ENCODE measurements at places on chromosomes 7 and 10. TPM values are rescaled to one million over a fixed set of nuclear protein-coding genes. Genes with fewer than 3 reads are reported as not detected.

ZPBP gene
- total RNA-seq, result not detected

TIMM23B gene
- 22.5 TPM for total RNA-seq

PAX4 gene
- total RNA-seq, result not detected

STAG3 gene
- total RNA-seq, result 0.15 TPM

ICA1 gene
- total RNA-seq, result 43.2 TPM

DNA sequence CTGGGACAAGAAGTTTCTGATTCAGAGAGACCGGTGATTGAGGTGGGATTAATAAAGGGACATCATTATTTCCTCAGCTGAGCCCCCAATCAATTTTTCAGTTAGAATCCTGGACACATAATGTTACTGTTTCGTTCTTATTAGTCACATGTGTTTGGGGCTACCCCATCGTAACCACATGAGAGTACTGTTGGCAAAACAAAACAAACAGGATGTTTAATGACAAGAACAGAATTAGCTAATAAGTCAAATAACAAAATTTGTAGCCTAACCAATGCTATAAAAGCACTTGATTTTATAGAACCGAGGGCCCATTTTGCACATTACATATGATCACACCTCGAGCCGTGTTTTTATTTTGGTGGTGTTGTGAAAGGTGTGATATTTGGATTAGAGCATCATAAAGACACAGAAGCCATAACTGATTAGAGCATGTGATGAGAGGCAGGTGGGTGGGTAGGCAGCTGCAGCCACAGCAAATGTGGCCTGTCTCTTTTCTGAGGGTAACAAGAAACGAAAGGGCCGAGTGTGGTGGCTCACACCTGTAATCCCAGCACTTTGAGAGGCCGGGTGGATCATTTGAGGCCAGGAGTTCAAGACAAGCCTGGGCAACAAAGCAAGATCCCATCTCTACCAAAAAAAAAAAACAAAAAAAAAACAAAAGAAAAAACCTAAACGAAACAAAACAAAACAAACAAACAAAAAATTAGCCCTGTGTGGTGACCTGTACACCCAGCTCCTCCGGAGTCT lies 1.8 kb upstream of the VWC2 start:
- no peak for DNase-seq

DNA sequence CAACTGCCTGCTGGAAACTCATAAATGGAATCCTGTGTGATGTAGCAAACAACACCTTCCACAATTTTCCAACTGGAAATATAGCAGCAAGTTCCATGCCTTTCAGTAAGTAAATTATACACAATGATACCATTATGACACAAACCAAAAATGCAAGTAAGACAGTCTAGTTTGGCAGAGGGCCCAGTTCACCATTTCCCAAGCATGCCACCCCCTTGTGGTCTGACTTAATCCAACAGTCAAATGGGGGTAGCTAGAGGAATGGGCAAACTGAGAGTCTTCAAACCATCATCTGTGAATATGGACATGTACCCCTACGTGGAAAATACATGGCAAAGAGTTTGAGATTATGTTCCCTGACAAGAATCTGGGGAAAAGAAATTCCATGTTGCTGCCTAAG lies 137.6 kb upstream of the VWC2 start:
- DNase-seq, result no peak

DNA sequence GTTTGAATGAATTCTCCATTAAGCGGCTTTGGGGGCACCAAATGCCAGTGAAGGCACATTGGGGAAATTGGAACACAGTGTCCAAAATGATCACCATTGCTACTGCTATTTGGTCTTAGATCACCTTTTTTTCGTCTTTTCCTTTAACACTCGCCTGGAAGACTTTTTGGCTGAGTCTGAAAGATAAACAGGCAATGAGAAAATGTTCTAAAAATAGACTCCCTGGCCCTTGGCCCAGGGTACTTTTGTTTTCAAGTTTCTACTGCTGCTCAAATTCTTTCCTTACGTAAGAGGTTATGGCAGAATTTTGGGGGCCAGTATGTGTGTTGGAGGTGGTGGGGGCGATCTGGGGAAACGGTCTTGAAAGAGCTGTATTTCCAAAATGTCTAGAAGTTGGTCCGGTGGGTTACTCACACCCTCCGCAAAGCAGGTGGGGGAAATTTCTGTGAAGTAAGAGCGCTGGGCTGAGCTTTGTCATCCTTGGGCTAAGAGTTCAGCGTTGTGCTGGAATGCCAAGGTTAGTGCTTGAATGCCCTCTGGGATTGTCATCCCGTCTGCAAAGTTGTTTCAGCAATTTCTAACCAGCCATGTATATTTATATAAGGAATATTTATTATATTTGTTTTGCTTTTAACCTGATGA lies 1.3 kb upstream of the ITPRIP start:
- DNase-seq, result no peak

DNA sequence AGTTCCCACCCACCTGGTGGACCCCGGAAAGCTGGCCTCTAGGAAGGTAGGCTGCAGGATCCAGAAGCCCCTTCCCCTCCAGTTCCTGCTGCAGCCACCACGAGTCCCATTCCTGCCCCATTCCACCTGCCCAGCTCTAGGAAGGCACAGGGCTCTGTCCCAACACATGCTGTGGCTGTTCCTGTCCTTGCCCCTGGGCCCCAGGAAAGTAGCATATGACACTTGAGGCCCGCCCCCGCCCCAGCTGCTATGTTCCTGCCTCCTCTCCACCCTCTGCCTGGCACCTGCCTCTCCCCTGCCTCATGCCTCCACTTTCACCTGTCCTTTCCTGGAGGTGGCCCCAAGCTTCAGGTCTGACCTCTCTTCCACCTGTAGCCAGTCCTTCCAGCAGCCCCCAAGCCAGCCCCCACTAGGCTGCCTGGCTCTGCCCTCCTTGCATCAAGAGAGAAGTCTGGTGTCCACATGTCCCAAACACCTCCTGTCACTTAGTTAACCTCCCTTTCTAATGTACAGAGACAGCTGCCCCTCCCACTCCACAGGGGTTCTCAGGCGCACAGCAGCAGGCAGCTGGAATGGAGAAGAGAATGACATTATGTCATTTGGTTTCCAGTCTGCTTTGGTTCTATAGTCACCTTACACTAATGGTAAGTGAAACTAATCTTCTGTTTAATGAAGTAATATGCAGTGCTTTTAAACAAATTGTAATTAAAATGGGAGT lies 22.7 kb downstream of the YKT6 start:
- DNase-seq, result no peak

DNA sequence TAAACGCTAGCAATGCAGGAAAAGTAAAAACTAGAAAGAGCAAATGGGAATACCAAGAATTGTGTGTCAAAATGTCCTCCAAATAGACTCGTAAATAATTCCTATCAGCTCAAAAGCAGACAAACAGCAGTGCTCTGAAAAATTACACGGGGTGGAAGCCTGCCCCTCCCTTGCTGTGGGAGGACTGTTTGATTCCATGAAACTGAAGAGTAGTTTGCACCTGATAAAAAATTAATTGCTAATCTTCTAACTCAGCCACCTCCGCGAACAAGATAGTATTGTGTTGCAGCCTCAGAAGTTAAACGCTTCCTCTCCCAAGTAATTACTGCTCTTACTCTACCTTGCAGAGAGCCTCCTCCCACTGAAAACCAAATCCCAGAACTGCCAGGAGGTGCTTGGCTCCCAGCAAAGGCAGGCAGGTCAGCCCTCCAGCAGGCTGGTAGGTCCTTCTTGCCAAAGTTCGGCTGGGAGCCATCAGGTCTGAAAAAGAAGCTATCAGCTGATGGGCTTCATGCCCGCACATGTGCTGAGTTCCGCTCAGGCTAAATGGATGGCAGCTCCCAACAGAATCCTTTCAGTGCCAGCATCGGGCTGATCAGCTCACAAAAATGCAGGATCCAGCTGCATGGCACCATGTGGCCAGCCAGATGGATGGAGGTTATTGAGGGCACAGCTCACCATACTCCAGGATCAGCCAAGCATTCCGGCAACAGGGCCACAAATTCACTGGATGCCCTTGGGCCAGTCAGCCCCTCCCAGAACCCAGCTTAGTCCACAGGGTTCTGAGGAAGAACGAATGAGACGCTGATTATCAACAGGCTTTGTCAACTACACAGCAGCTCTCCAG lies 37.1 kb downstream of the MAD1L1 start:
- DNase-seq, result no peak

- no peak for DNase-seq
These were observed 41.9 kb downstream of the ADRA2A start for GRCh38 chr10:111118758-111119157.

DNA sequence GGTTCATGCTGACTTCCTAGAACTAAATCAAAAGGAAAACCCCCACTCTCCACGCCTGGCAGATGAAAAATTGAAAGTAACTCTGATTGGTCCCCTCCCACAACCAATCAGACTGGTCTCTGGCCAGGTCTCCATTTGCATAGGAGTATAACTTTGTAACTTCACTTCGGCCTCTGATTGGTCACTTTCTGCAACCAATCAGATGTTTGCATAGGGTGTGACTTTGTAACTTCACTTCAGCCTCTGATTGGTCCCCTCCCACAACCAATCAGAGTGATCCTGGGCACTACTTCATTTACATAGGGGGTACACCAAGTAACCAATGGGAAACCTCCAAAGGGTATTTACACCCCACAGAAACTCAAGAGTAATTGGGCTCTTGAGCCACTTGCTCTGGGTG lies 306.6 kb upstream of the PFKP start:
- no peak for DNase-seq

Measured in glomerular endothelial cell (primary cell).